ENCODE measurements at places on chromosomes 5 and 9.

- DNase-seq, result no peak
Observed at GRCh38 chr9:110028676-110029075, 179.3 kb downstream of the C9orf152 start.

DNA sequence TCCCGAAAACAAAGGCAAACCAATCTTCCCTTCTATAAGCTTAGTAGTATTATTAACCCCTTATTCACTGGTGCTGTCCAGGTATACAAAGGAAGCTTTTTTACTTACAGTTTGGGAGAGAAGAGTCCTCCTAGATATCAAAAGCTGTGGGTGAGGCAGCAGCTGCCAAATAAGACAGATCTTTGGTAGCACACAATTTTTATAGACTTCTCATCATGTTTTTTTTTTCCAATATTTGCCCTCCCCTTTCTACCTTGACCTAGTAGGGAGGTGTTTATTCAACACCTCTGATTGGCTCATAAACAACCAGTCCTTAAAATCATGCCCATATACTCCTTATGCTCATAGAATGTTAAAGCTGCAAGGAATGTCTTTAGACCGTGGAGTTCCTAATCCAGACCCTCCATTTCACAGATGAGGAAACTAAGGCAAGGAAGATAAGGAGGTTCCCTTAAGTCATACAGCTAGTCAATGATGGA lies at the start of gene ALDOB:
ALDOB (minus strand) TSS at position 174 of the 479 bp plus-strand sequence. CDS start 4,887 bp downstream, outside the sequence.
- DNase-seq, result no peak

DNA sequence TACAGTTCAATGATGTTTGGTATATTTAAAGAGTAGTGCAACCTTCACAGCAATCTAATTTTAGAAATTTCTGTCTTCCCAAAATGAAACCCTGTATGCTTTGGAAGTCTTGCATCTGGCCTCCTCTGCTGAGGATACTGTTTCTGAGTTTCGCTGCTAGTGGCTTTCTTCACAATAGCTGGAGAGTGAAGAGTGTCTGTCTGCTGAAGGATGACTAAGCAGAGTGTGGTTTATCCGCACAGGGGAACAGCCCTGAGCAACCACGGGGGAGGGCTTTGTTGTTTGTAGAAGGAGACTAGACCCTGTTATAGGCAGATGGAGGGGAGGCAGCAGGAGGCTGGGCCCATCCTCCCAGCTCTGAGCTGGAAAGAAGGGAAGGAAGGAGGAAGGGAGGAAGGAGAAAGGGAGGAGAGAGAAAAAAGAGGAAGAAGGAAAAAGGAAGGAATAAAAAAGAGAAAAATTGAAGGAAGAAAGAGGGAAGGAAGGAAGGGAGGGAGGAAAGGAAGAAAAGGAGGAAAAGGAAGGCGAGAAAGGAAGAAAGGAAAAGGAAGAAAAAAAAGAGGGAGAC lies 10.5 kb upstream of the IRX2 start:
- no peak for DNase-seq

DNA sequence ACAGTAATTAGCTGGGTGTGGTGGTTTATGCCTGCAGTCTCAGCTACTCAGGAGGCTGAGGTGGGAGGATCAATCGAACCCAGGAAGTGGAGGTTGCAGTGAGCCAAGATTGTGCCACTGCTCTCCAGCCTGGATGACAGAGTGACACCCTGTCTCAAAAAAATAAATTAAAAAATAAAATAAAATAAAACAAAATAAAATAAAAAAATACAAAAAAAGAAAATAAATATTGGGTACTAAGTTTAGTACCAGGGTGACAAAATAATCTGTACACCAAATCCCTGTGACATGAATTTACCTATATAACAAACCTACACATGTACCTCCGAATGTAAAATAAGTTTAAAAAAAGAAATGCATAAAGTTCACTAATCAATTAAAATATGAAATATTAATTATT lies 666.0 kb upstream of the CDH18 start:
- no peak for DNase-seq

DNA sequence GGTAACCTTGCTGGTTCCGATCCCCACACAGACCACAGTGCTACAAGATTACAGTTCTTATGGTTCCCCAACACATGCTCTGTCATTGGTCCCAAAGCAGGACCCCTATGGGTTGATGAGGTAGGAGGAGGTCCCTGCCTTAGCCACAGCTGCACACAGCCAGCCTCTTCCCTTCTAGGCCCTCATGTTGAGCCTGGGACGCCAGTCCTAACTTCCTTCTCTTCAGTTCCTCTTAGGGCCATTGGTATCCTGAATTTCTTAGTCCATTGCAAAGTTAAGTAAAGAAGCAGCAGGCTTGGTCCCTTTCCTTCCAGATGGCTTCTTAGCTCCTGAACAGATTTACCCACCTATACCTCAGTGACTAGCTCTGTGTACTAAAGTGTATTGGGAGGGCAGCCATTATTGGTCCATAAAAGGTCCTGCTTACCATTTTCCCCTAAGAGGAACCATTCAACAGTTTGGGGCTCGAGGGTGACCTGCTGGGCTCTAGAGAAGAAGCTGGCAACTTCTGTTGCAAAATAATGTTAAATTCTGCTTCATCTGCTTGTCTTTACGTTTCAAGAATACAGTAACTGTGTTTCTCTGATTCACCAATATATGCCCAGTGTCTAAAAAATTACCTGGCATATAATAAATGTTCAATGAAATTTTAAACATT lies 50.2 kb downstream of the PDCD1LG2 start:
- DNase-seq, result no peak

- DNase-seq, result peak; percentile 26
Observed at GRCh38 chr5:6714226-6715041, 1.2 kb downstream of the TENT4A start.

DNA sequence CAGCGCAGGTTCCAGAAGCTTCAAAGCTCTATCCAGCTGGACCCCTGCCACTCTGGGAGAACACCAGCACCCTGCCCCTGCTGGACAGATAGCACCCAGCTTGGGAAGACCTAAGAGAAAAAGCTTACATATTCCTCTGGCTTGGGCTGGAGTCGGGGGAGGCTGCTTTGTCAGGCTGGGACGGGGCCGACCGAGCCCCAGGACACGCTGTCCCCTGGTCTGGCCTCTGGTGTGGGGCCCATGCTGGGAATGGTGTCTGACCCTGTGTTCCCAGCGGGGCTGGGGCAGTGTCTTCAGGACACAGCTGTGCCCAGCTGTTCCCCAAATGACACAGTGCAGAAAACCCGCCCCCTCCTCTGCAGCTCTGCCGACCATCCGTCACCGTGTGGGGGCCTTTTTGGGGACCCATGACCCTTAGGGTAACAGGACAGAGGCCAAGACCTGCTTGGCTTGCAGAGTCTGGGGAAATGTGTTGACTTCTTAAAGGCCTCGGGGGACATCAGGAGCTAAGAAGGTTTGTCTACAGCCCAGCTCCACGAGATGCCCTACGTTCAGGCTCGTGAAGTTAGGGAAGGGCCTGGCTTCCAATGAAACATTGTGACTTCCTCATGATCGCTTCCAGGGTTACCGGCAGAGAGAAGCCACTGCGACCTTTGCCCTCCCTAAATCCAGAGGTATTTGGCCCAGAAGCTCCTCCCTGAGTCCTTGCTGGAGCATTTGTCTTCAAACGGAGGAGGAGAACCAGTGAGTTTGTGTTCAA lies 20.4 kb upstream of the SLC2A6 start:
- DNase-seq, result no peak

DNA sequence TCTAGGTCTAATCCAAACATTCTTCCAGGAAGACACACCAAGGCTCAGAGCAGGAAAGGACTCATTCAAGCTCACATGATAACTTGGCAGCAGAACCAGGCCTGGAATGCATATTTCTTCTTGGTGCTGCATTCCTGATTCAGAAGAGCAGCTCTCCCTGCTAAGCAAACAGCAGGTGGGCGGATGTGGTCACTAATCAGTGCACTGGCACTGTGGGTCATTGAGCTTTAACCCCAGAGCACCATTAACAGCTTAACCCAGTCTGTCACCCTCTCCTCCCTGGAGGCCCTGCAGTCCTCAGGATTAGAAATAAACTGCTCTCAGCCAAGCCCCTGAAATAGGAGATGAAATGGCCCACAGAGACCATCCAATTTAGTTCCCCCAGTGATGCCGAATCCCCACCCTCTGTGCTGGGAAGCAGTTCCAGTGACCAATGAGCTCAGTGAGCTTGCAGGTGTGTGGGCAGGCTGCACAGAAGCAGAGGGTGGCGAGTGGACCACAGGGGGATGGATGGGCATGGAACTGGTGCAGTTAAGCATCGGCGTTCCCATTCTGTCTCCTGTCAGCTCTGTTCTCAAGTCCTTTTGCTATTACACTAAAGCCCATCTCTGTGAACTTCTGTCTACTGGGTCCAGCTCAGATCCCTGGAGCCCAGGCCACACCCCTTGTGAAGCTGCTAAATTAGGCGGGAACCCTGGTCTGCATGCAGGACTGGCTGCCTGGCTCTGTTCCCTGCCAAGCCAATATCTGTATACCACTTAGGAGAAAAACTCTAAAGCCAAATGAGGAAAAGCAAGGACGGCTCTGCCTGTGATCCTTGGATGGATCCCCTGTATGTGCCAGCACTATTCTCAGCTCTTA lies 16.6 kb upstream of the MEGF9 start:
- no peak for DNase-seq

- no peak for DNase-seq
Observed at GRCh38 chr5:138631096-138631928, 56.1 kb upstream of the HSPA9 start.

- no peak for DNase-seq
Observed at GRCh38 chr5:96843140-96843539, 33.2 kb upstream of the ERAP2 start.

DNA sequence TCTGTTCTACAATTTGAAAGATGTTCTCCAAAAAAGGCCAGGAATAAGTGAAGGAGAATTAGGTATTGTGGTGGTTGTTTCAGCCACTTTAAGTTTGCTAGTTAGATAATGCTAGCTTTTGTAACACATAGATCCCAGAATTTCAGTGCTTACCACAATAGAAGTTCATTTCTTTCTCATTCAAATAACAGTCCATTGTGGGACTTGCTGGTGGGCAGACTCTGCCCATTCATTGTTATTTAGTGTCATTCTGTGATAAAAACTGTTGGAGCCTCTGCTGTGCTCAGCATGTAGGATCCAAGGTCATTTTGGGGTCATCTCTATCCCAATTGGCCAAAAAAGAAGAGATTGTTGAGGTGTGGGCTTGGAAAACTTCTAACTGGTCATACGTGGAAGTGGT lies 106.8 kb downstream of the CCDC192 start:
- no peak for DNase-seq

- DNase-seq, result no peak
Observed at GRCh38 chr9:801399-802071, 40.0 kb upstream of the DMRT1 start.

DNA sequence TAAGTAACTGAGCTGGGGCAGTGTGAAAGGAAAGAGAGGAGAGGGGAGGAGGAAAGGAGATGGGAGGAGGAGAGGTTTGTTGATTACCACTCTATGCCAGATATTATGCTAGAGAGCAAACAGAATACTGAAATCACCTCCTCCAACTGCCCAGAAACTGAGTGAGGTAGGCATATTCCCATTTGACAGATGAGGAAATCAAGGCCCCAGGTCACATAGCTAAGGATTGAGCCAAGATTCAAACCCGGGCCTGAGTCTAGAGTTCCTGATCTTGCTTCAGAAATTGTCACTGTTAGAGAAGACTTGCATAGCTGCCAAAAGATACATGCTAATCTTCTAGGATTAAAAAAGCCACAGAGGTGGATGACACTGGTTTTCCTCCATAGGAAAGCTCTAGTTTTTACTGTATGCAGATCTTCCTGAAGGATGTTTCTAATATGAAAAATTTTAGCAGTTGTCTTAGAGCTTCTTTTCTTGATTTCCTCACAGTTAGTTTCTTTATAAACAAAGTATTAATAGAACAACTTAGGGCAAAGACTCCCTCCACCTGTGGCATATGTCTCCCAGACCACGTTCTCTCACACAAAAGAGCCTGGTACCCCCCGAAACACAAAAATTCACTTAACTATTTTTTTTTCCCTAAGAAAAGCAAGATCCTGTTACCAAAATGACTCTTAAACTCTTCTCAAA lies 97.4 kb downstream of the NLN start:
- no peak for DNase-seq

DNA sequence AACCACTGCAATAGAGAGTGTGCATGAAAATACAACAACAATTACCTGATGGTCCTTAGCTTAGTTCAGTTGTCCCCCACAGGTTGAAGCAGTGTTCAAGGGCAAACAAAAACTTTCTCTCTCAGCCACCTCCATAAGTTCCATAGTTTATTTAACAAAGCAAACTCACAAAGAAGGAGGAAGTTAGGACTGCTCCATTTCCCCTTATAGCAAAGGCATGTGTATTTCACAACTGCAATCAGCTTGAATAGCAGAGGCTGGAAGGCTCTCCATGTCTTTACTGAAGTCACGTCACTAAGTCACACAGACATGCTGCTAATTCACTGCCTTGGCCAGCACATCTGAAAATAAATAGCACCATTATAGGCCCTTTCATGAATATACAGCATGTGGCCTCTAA lies 43.3 kb downstream of the DOCK8 start:
- DNase-seq, result no peak

- DNase-seq, result no peak
Observed at GRCh38 chr9:91694081-91694870, 255.8 kb downstream of the ROR2 start.

- no peak for DNase-seq
Observed at GRCh38 chr5:160129841-160130240, 10.6 kb upstream of the PWWP2A start.

DNA sequence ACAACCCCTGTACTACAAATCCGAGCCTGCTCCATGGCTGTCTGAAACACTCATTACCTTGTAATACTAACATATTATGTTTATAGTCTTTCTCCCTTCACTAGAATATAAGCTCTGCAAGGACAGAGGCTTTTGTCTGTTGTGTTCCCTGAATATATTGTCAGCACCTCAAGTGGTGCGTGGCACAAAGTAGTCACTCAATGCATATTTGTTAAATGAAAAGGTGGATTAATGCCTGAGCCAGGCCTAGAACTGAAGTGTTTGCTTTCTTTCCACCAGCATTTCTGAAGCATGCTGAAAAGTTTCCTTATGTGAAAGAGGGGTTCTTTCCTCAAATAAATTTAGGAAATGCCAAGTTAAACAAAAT lies 36.3 kb downstream of the ELL2 start:
- DNase-seq, result no peak

- DNase-seq, result no peak
Observed at GRCh38 chr5:41156739-41157138, 56.6 kb downstream of the C6 start.

- DNase-seq, result no peak
Observed at GRCh38 chr9:297104-297972, 82.7 kb downstream of the DOCK8 start.

DNA sequence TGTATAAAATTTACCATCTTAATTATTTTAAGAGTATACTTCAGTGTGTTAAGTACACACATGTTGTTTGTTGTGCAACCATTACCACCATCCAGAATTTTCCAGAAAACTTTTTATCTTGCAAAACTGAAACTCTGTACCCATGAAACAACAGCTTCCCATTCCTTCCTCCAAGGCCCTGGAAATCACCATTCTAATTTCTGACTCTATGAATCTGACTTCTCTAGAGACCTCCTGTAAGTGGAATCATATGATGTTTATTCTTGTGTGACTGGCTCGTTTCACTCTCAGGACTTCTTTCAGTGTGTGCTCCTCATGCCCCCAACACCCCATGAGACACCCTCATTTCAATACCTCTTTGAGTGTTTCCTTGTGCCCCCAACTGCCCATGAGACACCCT lies 60.4 kb upstream of the COL15A1 start:
- DNase-seq, result no peak

GRCh38 chr5:29304545-29304944 lies 1888.9 kb upstream of the CDH6 start:
- no peak for DNase-seq
